MV-4-11 (cell line): ENCODE measurements at places on chromosomes 1 and 21.

GRCh38 chr1:245687636-245688535, 533.1 kb downstream of the KIF26B start:
- no peak for DNase-seq

- no peak for DNase-seq
These were observed 317.6 kb downstream of the BACH1 start for GRCh38 chr21:29616209-29616751.

- no peak for DNase-seq
These were observed 3.2 kb downstream of the PLEKHO1 start for GRCh38 chr1:150152772-150153456.

DNA sequence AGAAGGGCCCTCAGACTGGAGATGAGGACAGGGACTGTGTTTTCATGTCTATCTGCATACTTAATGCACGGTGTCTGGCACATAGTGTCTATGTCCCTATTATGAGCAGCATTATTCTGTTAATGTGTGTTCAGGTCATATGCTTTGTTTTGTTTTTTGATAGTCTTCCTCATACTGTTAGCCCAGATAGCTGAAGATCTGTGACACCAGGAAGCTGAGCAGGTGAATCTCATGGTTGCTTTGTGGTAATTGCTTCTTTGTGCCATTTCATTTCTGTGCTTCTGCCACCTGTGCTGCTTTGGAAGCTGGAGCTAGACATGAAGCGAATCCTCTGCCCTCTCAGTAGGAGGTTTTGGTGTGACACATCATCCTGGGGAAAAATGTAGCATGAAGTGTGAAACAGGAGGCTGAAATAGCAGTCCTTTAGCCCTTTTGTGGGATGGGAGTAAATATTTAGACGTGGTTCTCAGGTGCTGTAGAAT, 15.8 kb downstream of the SMAP2 start:
- no peak for DNase-seq

DNA sequence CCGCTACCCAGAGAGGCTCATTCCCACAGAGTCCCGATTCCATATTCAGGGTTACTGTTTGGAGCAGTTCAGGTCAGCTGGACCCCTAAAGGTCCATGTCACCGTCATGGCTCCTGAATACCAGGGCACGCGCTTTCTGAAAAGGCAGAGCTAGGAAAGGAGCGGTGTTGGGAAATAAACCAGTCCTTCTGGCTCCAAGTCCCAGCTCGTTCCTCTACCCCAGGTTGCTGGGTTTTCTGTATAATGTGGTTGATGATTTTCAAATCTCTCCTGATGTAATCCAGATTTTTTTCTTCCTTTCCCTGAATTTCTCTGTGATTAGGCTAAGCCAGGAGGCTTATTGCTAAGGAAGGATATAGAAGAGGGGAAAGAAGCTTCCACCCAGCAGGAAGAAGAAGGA, 14.0 kb upstream of the PKP1 start:
- no peak for DNase-seq

DNA sequence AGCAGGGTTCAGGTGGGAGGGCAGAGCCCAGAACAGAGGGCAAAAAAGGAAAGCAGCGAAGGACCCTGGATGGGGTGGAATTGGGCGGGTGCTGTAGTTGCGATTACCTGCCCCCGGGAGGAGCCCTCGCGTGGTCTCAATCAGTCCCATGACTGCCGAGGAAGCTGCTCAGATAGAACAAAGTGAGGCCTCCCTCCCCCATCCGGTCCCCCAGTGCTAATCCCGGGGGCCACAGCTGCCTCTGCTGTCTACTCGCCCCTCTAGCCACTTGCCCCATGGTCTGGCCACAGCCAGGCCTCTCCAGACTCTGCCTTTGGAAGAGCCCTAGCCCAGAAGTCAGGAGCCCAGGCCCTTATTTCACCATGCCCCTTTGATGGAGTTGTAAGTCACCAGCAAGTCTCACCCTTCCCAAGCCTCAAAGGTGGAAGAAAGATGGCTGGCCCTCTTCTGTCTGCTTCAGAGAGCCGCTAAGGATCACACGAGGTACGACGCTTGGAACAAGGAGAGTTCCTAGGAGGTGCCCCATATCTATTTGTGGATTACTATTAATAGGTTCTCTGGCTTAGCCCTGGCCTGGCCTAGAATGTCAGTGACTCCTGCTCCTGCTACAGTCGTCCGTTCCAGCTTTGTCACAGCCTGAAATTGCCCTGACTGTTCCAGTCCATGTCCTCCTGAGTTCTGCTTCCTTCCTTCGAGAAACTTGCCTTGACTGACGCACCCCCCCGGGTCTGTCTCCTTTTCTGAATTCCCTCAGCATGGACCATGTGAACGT, 16.4 kb downstream of the ECHDC2 start:
- no peak for DNase-seq

- peak; percentile 67 for DNase-seq
These were observed 37.1 kb upstream of the ARHGEF10L start for GRCh38 chr1:17502326-17502778.

GRCh38 chr1:192448026-192448578, 127.5 kb upstream of the RGS1 start:
- DNase-seq = no peak

- DNase-seq = no peak
These were observed 1.6 kb downstream of the DENND2D start for GRCh38 chr1:111198836-111199235.

DNA sequence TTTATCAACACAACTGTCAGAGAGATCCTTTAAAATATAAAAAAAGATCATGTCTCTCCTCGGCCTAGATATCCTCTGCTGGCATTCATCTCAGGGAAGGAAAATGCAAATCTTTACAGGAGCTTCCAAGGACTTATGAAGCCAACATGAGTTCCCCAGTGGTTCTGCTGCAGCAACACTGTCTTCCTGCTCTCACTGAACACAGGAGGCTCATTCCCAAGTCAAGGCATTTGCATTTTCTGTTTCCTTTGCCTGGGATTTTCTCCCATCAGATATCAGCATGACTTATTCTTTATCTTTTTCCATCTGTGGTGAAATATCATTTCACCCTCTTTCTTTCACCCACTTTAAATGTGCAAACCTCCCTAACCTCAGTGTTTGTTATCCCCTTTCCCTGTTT, 513.8 kb upstream of the ZP4 start:
- no peak for DNase-seq

DNA sequence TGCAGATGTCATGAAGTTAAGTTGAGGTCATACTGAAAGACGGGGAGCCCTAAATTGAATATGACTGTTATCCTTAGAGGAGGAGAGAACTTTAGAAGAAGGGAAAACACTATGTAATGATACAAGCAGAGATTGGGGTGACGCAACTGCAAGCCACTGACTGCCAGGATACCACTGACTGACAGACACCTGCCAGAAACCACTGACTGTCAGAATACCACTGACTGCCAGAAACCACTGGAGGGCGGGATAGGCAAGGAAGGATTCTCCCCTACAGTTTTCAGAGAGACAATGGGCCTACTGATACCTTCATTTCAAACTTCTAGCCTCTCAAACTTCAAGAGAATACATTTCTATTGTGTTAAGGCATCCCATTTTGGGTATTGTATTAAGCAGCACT, 388.7 kb downstream of the USH2A start:
- peak; percentile 45 for DNase-seq

- no peak for DNase-seq
These were observed 756.0 kb upstream of the ADGRL2 start for GRCh38 chr1:81044708-81045107.

- DNase-seq = no peak
These were observed 91.4 kb upstream of the RAVER2 start for GRCh38 chr1:64653466-64653865.
